ENCODE measurements at places on chromosomes 5 and 9. TPM values are rescaled to one million over a fixed set of nuclear protein-coding genes. Genes with fewer than 3 reads are reported as not detected.

Gene IL9
- not detected for total RNA-seq

Gene RAB3C
- total RNA-seq, result not detected

Gene WDR38
- not detected for total RNA-seq

Gene FOXD4L3
- not detected for total RNA-seq

Gene UGT3A2
- 0.10 TPM for total RNA-seq

Gene STXBP1
- total RNA-seq, result 67.5 TPM

Gene SPINK5
- not detected for total RNA-seq

Gene PDZD2
- total RNA-seq, result 0.10 TPM

Gene FAM200C
- 3.0 TPM for total RNA-seq

Gene RBM27
- 22.5 TPM for total RNA-seq

Gene LHX3
- 0.13 TPM for total RNA-seq

Gene MLANA
- not detected for total RNA-seq

Gene IL4
- not detected for total RNA-seq

Gene IDNK
- total RNA-seq, result 1.9 TPM

Gene GSN
- total RNA-seq, result 278 TPM

Gene DDX4
- total RNA-seq, result not detected

Gene RLN2
- total RNA-seq, result not detected

Gene PDLIM4
- 9.9 TPM for total RNA-seq

Gene FCN2
- total RNA-seq, result not detected

Gene ARHGEF28
- 34.8 TPM for total RNA-seq

Gene NR2F1
- 49.5 TPM for total RNA-seq

Gene PCDHGB2
- total RNA-seq, result 5.3 TPM

Gene IFNK
- total RNA-seq, result not detected
